ENCODE measurements at places on chromosomes 12 and 14. TPM values are rescaled to one million over a fixed set of nuclear protein-coding genes. Genes with fewer than 3 reads are reported as not detected.

ADAM21 gene
- 1.4 TPM for total RNA-seq

TARBP2 gene
- total RNA-seq = 43.5 TPM

DTX1 gene
- not detected for total RNA-seq

TMEM116 gene
- total RNA-seq = 5.2 TPM

KLHDC1 gene
- total RNA-seq = 2.6 TPM

NGB gene
- total RNA-seq = not detected

RPL36AL gene
- 146 TPM for total RNA-seq

TMED8 gene
- 8.9 TPM for total RNA-seq

STAT2 gene
- total RNA-seq = 62.2 TPM

GARIN6 gene
- not detected for total RNA-seq

SERPINA3 gene
- total RNA-seq = 530 TPM

LRRK2 gene
- 1.1 TPM for total RNA-seq

NINJ2 gene
- 0.49 TPM for total RNA-seq

CNTN1 gene
- not detected for total RNA-seq

TMEM119 gene
- total RNA-seq = 1.3 TPM
